ENCODE measurements at places on chromosomes 1 and 21.

GRCh38 chr1:150810958-150811659 lies 3.0 kb upstream of the CTSK start:
- no peak for DNase-seq

DNA sequence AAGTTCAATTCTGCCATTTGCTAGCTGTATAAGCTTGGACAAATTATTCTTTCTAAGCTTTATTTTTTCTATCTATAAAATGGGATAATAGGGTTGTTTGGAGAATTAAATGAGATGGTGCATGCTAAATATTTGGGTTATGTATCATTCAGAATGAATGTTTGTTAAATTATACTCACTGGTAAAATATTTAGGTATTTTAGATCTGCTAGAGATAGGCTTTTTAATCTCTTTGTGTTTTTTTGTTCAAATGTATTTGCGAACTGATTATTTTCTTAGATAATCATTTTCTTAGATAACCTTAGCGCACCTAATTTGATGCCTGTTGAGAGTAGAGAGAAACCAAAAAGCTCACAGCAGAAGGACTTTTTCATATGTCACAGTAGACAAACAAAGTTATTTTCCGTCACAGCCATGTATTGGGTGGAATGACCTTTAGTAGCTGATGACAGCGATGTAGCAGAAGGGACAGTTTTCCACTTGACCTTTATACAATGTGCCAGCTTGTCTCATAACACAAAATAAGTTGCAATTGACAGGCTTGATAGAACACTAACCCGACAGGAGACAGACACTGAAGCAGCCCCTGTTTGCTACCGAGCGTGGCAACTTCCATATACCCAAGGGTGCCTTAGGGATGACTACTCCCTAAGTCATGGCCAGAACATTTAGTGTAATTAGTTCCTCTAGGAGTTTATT lies 93.0 kb downstream of the DISC1 start:
- no peak for DNase-seq

DNA sequence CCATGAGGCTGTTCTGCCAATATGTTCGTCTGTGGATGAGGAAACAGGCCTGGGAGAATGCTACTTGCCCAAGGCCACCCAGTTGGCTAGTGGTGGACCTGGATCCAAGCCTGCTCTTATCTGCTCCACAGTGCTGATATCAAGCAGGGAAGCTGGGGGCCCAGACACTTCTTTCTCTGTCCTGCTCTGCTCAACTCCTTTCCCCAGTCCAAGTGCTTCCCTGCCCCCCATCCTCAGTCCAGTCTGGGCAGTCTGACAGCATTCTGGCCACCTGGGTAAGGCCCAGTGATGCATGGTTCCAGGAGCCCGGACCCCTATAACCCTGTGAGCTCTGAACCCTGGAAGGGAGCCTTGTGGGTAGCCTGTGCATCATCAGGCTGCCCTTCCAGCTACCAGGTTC lies 4.2 kb upstream of the PAQR7 start:
- no peak for DNase-seq

DNA sequence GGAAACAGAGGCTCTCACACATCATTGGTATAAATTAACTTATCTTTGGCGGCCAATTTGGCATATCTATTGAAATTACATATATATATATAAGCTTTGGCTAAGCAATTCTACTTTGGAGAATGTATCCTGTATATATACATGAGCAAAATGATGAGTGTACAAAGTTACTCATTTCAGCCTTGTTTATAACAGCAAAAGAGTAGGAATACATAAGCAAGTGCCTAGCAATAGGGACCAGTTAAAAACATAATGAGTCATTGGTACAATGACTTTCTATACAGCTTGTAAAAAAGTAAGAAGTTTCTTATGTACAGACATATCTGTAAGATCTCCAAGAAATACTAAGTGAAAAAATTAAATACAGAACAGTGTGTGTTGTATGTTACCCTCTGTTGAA lies 190.8 kb downstream of the LTN1 start:
- DNase-seq: no peak

DNA sequence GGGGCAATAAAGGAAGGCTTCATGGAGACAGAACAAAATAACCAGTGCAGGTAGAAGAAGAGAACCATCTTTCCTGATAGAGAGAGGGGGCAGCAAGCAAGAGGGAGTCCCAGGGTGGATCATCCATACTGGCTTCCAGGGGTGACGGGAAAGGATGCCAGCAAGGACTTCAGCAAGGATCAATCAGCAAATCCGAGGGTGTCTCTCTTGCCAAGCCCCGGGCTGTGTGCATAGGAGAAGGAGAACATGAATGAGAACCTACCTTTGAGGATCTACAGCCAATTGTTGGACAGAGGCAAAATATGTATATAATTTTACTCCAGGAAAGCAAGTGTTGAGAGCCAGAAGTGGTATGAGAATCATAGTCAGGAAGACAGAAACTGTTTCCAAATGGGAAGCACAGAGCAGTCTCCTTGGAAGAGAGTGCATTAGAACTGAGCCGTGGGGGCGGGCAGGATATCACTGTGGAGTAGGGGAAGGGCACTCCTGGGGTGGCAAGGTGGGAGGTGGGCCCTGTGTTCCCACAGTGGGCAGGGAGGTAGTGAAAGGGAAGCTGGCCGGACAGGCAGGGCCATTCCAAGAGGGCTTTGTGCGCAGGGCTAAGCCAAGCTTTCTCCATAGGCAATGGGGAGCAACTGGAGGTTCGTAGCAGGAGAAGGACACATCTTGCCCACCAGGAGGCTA lies 1.1 kb upstream of the S100A9 start:
- DNase-seq: no peak

- peak; percentile 68 for DNase-seq
Measured at GRCh38 chr1:157170677-157171515, 32.7 kb upstream of the ETV3 start.
